NCI-H1417 treated with DMSO at 0.1 percent for 48 hours (cell line): ENCODE measurements at places on chromosomes 6 and 20.

DNA sequence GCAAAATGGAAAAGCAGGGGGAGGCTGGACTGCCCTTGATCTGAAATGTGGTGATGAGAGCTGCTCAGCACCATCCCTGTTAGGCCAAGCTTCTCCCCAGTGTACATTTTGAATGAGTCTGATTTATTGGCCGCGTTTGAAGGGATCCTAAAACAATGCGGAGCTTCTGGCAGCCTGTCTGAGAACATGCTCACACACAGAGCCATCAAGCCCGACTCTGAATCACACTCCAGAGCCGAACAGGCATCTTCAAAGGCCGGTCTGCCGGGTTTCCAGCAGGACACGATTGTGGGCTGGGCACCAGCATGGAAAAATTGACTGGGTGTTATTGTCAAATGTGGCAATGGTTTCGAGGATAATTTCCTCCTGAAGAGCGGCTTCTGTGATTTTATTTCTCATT is 235.9 kb downstream of the TFAP2C start:
- no peak for DNase-seq

- peak; percentile 51 for DNase-seq
Observed at GRCh38 chr20:46308258-46309157, at the start of gene CDH22. Gene CDH22, minus strand, starts transcription at chr20:46308498. Its CDS starts 57,204 bp downstream, at chr20:46251294.

DNA sequence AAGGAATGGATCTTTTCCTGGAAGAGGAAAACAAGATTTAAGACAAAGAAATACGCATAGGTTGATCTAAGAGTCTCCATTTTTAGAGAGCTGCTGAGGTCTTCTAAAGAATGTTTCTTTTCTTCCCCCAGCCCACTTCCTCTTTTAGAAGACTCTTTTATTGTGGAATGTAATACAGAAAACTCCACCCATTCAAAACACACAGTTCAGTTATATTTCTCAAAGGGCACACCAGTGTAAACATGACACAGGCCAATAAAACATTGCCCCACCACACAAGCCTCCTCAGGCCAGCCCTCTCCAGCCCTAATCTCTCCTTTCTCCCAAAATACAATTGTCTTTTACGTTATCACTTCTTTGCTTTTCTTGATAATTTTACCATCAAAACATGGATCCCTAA is 42.8 kb downstream of the SLC35B3 start:
- DNase-seq = no peak

- DNase-seq = no peak
Observed at GRCh38 chr6:108782179-108783041, 65.8 kb upstream of the ARMC2 start.

GRCh38 chr6:113854531-113855499 is 2.3 kb upstream of the MARCKS start:
- peak; percentile 70 for DNase-seq

DNA sequence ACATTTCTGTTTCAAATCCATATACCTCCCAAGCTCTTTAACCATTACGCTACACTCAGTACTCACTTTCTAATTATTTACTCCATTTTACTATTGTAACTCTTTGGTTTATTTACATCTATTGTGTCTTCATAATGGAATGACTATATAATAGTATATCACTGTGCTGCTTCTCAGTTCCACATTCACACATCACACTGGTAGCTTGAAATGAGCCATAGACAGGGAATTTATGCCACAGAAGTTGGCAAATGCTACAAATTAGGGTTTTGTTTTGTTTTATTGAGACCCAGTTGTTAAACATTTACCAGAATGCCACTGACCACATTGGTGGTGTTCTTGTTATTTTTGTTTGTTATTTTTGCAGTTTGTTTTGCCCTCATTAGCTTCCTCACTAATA is 213.9 kb downstream of the KCNQ5 start:
- no peak for DNase-seq

DNA sequence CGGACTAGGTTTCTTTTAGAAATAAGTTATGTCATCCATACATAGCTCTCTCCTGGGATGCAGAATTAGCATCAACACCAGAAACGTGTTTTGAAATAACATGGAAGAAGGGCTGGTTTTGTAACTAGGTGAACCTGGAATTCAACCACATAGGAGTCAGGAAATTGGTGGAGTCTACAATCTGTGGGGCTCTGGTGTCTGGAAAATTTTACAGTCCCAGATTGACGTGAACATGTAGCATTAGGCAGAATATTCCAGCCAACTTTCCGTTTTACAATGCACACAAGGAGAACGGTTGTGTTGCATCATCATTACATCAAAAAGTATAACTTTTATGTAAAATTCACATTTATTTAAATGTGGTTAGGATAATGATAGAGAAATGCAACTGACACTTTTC is 1.9 kb downstream of the KCNQ5 start:
- no peak for DNase-seq

DNA sequence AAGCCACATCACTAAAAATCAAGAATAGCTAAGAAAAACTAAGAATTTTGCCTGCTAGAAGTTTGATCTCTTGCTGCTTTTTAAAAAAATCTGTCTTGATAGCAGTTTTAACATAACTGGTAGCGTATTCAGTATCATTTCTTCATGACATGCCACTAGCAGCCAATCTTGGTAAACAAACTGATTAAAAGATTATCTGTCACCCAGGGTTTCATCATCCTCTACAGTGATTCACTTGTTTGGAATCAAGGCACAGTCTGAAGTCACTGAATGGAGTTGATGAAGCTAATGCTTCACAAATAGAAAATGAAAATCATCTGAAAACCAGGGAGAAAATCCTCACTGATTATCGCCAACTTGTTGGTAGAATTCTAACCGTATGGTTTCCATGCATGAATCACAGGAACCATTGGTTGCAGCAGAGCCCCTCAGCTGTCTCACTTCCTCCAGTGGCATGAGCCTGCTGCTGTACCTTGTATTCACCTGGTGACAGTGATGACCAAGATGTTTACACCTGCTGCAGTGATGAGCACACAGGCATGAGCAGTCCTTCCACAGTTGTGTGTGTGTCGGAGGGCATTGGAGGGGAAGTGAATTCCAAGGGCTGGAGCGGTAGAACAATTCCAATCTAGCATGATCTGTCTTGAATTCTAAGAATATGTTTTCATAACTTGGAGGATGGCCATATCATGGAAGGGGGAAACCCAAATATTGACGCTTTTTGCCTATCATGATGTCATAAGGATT is 275.0 kb downstream of the KHDC1L start:
- DNase-seq = no peak
